ENCODE measurements at places on chromosomes 13 and 19. TPM values are rescaled to one million over a fixed set of nuclear protein-coding genes. Genes with fewer than 3 reads are reported as not detected.

Gene ATP1A3
- total RNA-seq, result not detected

Gene TYK2
- 141 TPM for total RNA-seq

Gene F7
- not detected for total RNA-seq

Gene FBXO27
- 21.4 TPM for total RNA-seq

Gene FXYD1
- not detected for total RNA-seq

Gene CD320
- total RNA-seq, result 83.8 TPM

Gene AP1M2
- total RNA-seq, result 4.1 TPM

Gene KLHL26
- total RNA-seq, result 7.0 TPM

Gene PIK3R2
- total RNA-seq, result 24.1 TPM

Gene ZNF543
- total RNA-seq, result 5.6 TPM

Gene IGFL3
- not detected for total RNA-seq

Gene NLRP7
- total RNA-seq, result not detected

Gene OR7C1
- total RNA-seq, result 0.30 TPM

Gene BEST2
- total RNA-seq, result not detected
